ENCODE measurements at places on chromosomes 2 and 18. TPM values are rescaled to one million over a fixed set of nuclear protein-coding genes. Genes with fewer than 3 reads are reported as not detected.

GRCh38 chr2:23354554-23354953, 30.4 kb upstream of the KLHL29 start:
- H3K27me3 ChIP-seq = peaks cover 9% of the 10 kb centered on the region
- peaks cover 5% of the 10 kb centered on the region for H3K4me1 ChIP-seq
- no peak for DNase-seq
- H3K36me3 ChIP-seq = no peaks in the 10 kb centered on the region

DNA sequence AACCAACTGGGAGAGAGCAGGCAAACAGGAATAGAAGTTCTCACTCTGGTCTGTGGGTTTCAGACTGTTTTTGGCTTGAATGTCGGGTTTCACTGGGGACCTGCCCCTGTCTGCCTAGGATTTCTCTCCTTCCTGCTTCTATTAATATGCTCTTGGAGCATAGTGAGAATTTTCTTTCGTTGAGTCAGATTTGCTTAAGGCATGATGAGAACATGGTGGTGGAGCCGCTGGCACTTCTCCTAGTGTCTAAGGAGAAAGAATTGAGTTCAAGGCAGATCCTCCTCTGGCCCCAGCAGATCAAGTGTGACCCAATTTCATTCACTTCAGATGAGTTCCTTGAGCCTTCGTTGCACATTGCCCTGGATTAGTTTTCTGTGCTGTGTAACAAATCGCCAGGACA, 103.9 kb upstream of the HS6ST1 start:
- no peaks in the 10 kb centered on the region for H3K36me3 ChIP-seq
- no peaks in the 10 kb centered on the region for H3K27me3 ChIP-seq
- DNase-seq = no peak
- H3K27ac ChIP-seq = no peak overlapping the region
- peaks cover 9% of the 10 kb centered on the region for H3K4me1 ChIP-seq

DNA sequence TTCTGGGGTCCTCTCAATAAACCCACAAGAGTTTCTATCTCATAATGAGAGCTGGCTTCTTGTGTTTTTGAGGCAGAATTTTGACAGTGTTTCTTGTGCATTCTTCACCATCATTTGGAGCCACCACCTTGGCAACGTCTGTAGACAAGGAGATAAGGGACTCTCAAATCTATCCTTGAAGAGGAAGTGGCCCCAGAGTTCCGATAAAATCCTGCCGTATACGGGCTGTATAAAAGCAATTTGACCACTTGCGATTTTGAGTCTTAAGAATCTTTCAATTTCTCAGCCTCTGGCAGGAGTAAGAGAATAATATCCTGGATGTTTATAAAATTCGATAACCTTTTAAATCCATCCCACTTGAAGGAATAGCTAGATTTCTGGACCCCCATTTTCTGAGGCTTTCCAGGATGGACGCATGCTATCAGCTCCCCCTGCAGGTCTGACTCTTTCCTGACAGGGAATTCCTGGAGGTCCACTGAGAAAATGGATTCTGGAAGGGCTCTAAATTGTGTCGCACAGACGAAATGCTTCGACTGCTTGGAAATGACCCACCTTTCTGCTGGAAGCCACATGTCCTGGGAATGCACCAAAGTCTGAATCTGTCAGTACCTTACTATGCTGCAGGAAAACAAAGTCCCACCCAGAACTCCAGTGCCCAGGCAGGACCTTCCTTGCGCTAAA, 54.1 kb downstream of the E2F6 start:
- H3K4me3 ChIP-seq = no peak overlapping the region
- H3K4me1 ChIP-seq = no peaks in the 10 kb centered on the region
- no peaks in the 10 kb centered on the region for H3K27me3 ChIP-seq
- H3K36me3 ChIP-seq = no peaks in the 10 kb centered on the region

DNA sequence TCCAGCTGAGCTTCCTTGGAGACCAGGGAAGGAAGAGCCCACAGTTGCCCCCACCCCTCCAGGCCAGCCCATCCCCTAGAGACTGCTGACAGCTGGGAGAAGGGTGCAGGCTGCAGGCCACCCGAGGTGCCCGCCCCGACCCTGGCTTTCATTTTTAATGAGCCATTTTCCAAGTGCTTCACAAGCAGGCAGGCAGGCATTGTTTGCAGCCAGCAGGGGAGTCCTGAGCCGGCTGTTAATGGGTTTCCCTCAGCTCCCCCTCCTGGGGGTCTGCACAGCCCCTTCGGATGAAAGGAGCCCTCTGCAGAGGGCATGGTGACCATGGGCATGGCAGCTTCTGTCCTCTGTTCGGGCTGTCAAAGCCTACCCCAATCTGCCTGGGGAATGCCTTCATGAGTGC, 94.5 kb downstream of the ZBTB7C start:
- H3K4me3 ChIP-seq = no peak overlapping the region
- no peaks in the 10 kb centered on the region for H3K27me3 ChIP-seq
- peaks cover 10% of the 10 kb centered on the region for H3K4me1 ChIP-seq

LIPG gene
- total RNA-seq = 11.8 TPM

GRCh38 chr2:134039912-134040581, 213.8 kb upstream of the MGAT5 start:
- no peak for DNase-seq
- H3K27me3 ChIP-seq = no peaks in the 10 kb centered on the region
- H3K36me3 ChIP-seq = no peaks in the 10 kb centered on the region
- H3K27ac ChIP-seq = no peak overlapping the region

GRCh38 chr2:135786823-135787222, 45.2 kb downstream of the UBXN4 start:
- peaks cover 21% of the 10 kb centered on the region for H3K36me3 ChIP-seq
- H3K27ac ChIP-seq = no peak overlapping the region
- no peak for DNase-seq
- no peaks in the 10 kb centered on the region for H3K27me3 ChIP-seq
- H3K4me3 ChIP-seq = no peak overlapping the region
